ENCODE measurements at places on chromosomes 4 and X.

DNA sequence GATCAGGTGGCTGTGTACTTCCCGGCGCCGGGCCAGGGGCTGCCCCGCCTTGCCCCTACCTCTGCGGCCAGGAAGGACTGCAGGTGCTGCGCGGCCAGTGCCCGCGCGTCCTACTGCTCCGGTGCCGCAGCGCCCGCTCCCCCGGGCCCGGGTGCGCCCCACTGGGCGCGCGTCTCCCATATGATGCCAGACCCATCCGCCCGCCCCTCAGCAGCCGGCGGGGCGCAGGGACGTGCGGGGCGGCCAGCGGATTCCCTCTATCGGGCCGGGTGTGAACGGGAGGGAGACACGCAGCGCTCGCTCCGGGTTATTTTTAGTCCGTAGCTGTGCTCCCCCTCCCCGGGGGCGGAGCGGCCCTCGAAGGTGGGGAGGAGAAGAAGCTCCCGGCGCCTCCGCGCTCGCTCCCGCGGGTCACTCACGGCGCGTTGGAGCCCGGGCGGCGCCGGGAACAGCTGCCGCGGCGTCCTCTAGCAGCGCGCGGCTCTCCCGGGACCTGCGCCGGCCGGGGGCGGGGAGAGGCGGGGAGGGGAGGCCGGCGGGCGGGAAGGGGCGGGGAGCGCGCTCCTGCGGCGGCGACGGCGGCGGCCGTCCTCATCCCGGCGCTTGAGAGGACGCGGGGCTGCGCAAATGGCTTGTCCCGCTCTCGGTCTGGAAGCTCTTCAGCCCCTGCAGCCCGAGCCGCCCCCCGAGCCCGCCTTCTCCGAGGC, 103.6 kb downstream of the UCHL1 start:
- no peak for DNase-seq

DNA sequence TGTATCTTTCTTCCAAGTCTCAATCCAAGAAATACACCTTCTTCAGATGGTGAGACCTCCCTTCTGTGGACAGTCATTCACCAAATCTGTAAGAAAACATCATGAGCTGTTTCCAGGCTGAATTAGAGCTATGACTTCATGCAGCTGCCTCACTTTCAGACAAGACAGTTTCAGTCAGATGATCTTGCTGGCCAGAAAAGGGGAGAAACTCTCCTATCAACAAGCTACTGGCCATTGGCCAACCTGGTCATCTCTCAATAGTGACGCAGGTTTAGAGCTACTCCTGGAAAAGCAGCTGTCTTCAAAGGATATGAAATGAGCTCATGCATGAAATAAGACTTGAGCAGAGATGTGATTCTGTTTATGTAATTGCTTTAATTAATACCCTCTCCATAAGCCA, 69.6 kb upstream of the NDP start:
- DNase-seq: no peak

GRCh38 chr4:149296503-149296902, 519.1 kb downstream of the IQCM start:
- DNase-seq: no peak

GRCh38 chr4:85728464-85728863, 253.5 kb downstream of the ARHGAP24 start:
- DNase-seq: no peak

DNA sequence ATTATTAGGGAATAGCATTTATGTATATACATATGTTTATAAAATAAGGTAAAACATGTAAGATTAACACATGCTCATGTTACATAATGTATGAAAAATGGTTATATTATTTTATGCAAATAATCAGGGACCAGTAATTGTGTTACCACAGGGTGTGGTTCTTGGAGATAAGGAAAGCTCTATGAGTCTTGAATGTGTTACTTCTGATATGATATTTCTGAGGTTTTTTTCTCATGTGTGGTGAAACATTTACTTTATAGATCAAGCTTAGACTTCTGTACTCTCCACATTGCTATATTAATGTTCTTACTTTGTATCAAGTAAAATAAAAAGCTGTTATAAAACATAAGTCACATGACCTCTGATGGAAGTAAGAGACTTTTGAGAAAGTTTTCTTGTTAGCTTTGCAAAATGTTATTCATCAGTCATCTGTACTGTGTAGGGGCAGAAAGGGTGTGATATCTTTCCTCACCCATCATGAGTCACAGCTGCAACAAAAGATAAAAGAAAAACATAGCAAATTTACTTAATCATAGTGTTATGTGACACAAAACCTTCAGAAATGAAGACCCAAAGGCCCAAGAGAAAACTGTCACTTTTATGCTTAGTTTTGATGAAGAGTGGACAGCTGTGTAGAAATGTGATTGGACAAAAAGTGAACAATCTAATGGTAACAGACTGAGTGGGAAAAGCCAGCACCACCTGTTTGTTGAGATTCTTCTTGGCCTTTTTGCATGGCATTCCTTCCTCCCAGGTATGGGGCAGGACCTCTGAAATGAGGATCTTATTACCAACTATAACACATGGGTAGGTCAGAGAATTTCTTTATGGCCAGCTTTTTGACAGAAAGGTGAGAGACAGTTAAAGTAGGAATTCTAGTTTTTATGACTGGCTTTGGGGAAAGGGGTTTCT, 632.3 kb downstream of the PDHA2 start:
- no peak for DNase-seq

- DNase-seq: no peak
Observed at GRCh38 chr4:165199286-165199685, 8.1 kb upstream of the KLHL2 start.

- no peak for DNase-seq
Observed at GRCh38 chrX:40685362-40685918, 38.1 kb upstream of the CXorf38 start.

DNA sequence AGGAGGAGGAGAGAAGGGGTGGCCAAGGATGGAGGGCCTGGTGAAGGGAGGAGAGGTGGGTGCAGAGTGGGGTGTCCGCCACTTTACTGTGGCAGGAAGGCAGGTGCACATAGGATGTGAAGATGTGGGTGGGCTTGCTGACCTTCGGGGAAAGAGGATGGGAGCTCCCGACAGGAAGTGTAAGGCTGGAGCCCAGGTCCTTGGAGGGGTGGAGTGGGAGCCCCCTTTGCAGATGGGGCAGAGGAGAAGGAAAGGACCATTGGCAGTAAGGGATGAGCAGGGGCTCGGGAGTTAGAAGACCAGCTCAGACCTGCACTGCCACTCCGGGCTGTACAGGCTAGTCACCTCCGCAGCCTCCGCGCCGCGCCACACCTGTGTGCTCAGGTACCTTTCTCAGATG, 89.5 kb downstream of the EVC start:
- DNase-seq: no peak

DNA sequence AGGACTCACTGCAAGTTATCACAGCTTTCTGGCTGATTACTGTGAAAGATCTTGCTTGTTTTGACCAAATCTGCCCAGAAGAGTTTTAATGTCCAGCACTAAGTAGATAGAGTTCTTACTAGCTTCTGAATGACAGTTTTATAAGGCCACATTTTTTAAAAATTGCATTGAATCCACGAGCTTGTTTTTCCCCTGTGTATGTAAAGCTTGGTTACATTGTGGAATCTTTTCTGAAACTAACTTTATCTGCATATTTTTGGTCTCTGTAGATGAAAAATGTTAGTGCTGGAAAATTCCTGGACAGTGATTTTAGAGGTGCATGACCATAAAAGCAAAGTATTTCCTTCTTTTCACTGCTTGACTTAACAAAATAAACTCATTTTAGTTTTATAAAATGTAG, 650.3 kb upstream of the FAM241A start:
- no peak for DNase-seq

GRCh38 chr4:86218746-86219473, 140.9 kb downstream of the MAPK10 start:
- DNase-seq: no peak

DNA sequence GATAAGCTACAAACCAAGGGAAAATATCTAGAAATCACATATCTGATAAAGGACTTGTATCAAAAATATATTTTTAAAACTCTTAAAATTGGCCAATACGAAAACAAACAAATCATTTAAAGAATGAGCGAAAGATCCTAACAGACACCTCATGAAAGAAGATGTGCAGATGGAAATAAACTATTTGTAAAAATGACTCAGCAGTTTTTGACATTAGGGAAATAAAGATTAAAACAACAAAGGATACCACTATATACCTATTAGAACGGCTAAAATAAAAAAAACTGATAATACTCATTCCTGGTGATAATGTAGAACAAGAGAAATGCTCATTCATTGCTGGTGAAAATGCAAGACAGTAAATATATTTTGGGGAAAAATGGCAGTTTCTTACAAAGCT, 506.4 kb downstream of the KLHL4 start:
- DNase-seq: no peak

All from stimulated activated CD4-positive, alpha-beta T cell treated with anti-CD3 and anti-CD28 coated beads, Interleukin-15, amount 100 ng/mL, for 1 hour (primary cell).